CD4-positive, alpha-beta T cell treated with Interleukin-10 for 1 hour (primary cell): ENCODE measurements at places on chromosomes 11 and 22.
A peak's percentile ranks its signal among the peaks of the same experiment; 100 is the strongest.

DNA sequence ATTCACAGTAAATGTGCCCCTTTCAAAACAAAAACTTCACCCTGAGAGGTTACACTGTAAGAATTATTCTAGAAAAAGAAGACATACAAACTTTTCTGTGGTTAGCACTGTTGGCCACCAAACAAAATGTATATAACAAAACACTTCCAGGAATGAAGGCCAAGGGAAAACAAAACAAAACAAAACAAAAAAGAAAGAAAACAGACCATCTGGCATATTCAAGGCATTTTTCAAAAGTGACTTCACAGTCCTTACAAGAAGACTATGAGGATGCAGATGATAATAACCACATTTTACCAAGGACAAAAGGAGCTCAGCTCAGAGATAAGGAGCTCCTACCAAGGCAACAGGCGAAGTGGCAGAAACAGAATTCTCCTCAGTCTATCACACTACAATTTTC is 24.9 kb downstream of the CTSC start:
- no peak for DNase-seq

GRCh38 chr11:67118181-67118766 is 789 bp upstream of the KDM2A start:
- DNase-seq: peak; percentile 60

DNA sequence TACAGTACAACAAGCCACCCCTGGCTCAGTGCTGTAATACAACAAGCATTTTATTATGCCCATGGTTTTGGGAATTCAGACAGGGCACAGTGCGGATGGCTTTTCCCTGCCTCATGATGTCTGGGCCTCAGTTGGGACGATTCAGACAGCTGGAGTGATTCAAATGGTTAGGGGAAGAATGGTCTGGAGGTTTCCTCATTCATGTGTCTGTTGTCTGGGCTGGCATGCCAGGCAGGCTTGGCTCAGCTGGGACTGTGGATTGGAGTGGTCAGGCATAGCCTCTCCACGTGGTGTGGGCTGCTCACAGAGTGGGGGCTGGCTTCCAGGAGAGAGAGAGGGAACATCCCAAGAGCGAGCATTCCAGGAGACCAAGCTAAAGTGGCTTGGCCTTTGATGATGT is 164.4 kb downstream of the C11orf91 start:
- no peak for DNase-seq

DNA sequence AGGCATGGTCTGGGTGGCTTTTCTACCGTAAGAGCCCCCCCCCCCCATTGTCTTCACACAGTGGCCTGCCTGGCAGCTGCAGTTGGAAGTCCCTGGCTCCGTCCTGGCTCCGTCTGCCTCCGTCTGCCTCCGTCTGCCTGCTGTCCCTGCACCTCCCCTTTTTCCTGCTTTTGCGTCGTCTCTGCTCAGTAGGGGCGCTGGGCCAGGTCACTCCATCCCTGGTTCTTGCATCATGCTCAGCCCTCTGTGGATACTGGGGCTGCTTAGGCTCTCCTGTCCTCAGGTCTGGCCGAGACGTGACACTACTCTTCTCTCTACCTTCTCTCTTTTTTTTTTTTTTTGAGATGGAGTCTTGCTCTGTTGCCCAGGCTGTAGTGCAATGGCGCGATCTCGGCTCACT is 27.8 kb downstream of the AP2A2 start:
- DNase-seq: no peak

- DNase-seq: no peak
Observed at GRCh38 chr22:29482726-29483125, 2.7 kb downstream of the NEFH start.

DNA sequence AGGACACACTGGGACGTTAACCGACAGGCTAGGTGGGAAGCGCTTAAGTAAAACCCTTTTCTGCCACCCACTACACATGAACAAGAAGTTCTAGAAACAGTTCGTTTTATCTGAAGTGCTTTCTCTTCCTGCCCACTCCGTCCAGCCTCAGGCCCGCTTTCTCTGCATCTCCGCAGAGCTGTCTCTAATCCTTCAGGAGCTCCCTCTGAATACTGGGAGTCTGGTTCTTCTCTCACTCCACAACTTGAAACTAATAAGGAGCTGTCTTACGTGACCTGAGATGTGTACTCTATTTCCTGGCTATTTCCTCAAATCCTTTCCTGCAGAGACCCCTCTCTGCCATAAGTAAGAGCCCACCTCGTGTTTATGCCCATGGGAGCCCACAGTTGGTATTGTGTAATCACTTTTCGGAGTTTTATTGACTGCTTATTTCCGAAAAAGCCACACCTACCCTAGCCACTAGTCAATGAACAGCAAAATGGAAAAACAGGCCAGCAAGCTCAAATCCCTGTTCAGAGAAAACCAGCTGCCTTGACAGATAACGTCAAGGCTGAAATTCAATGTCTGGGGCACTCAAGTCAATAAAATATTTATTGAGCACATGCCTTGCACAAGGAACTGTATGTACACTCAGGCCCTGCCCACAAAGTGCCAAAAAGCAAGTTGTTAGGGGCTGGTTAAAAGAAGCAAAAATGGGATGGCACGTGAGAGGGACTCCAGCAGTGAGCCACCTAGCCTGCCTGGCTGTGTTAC is 4.9 kb downstream of the PC start:
- DNase-seq: no peak

DNA sequence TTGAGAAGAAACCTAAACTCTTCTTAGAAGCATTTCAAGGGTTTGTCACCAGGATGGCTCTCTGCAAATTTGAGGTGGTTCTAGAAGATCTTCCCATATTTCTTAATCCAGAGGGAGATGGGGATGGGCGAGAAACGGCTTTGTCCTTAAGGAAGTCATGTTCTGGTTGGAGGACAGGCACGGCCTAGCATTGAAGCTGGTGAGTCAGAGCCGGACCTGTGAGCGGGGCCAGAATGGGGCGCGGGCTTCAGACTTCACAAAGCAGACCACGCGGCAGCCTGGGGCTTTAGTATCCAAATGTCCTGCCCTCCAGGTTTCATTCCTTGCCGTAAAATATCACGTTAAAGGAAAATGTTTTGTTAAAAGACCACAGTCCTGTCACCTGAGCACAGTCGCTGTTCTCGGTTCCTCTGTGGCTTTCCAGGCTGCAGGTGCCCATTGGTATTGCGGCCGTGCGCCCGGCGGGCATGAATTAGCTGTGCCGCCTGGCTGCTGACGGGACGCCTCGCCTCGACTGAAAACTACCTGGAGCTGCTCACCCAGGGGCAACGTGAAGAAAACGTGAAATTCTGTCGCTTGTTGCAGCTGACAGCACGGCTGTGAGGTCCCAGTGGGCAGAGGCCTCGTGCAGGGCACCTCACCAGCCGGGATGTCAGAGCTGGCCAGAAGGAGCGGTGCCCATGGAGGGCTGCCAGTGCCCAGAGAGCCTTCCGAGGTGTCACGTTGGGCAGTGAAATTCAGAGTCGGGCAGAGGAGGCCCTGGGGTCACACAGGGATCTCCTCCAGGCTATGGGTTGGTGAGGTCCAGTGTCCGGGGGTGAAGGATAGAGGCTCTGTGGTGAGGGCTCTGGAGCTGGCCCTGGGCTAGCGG is 59.0 kb downstream of the LRP5 start:
- DNase-seq: no peak

GRCh38 chr11:28966951-28967350 is 858.8 kb downstream of the METTL15 start:
- DNase-seq: no peak

GRCh38 chr11:44261800-44262591 is 47.9 kb downstream of the ALX4 start:
- no peak for DNase-seq

DNA sequence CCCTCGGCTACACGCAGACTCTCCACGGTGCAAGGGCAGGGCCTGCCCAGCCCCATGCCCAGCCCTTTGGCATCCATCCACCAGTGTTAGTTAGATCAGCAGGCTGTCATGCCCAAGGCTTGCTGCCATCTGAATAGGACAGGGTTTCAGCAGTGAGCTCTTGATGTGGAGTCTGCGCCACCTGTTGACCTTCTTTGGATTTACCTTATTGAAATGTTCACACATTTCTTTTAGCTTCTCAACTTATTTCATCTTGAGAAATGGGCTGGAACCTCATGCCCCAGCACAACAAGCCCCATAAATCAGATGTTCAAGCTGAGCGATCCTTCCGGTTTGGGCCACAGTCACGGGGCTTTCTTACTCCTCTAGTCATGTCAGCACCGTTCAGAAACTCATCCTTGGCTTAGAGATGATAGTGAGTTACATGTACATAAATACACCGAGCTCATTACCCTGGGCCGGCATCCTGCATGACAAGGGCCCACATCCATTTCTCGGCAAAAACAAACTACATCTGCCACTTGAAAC is 61.7 kb downstream of the PARVB start:
- peak; percentile 48 for DNase-seq

GRCh38 chr11:69496202-69496557 is 14.7 kb downstream of the LINC01488 start:
- DNase-seq: no peak

GRCh38 chr11:112453601-112454577 is 193.2 kb upstream of the PLET1 start:
- DNase-seq: peak; percentile 35

DNA sequence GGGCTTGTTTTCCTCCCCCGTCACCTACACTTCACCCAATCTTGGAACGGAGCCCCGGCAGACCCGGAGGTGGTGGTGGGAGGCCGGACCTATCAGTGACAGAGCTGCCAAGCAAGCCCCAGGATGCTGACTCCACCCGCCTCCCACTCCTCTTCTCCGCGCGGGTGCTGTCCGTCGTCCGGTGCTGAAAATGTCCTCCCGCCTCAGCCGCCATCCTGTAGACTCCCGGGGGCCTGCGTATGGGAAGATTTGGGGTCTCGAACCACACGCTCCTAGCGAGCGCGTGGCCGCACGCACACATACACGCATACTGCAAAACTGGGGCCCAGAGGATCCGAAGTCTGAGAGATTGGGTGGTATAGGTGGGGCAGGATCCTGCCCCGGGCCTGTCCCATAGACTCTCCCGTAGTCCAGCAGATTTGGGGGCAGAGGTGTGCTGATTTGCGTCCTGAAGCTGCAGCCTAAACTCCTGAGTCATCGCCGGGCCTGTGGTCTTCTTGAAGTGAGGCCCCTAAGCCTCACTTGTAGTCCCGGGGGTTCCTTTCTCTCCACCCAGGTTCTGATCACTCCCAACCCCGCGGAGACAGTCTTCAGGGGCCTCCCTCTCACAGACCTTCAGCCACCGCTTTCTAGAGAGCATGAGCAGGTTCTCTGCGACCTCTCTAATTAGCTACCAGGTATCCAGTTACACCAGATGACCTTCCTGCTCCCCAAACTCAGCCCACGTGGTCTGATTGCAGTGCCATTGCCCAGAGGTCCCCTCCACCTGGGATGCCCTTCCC is 796 bp upstream of the YIF1A start:
- DNase-seq: peak; percentile 83
